NCI-H524 treated with DMSO at 0.1 percent for 48 hours (cell line): ENCODE measurements at places on chromosomes 5 and 9.
A peak's percentile ranks its signal among the peaks of the same experiment; 100 is the strongest.

DNA sequence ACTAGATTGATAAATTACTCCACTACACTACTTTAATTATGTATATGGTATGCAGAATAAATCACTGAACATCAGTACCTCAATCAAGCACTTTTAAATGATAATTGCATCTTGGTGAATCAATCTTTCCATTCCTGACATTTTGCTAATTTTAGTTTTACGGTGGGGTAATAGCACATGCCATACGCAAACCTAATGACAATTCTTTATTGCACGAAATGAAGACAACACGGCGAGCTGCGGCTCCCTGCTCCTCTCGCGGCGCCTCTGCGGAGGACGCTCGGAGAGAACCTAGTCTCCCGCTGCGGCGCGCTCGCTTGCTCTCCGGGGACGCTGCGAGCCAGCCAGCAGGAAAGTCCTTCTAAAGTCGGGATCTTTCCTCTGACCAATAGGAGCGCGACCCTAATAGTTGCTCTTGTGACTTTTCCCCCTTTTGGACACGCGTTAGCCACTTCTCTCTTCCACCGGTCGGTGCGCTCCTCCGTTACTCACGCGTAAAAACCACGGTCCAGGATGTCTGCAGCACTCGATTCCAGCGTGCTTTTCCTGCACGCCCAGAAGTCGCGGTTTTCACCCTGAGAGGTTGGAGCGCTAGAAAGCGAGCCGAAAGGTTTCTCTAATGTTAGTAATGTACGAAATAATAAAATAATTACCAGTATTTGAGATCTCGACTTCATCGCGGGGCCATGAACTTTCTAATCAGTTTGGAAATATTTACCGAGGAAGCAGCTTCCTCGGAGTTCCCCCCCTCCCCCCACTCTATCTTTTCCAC is 1.0 kb upstream of the MEF2C start:
- DNase-seq, result no peak

GRCh38 chr9:13744261-13744901 is 464.9 kb upstream of the MPDZ start:
- DNase-seq, result no peak

GRCh38 chr9:127873223-127873691 is 4.2 kb downstream of the AK1 start:
- DNase-seq, result no peak

GRCh38 chr5:154562244-154562880 is 84.3 kb upstream of the HAND1 start:
- DNase-seq, result no peak

GRCh38 chr9:108382310-108382709 is 473.5 kb downstream of the ACTL7B start:
- peak; percentile 81 for DNase-seq
